ENCODE measurements at places on chromosomes 4 and X. TPM values are rescaled to one million over a fixed set of nuclear protein-coding genes. Genes with fewer than 3 reads are reported as not detected.

GRCh38 chr4:80526697-80527096 lies 191.2 kb downstream of the CFAP299 start:
- H3K36me3 ChIP-seq, result no peaks in the 10 kb centered on the region
- H3K27me3 ChIP-seq, result no peaks in the 10 kb centered on the region
- no peaks in the 10 kb centered on the region for H3K4me1 ChIP-seq
- DNase-seq, result no peak
- no peak overlapping the region for H3K4me3 ChIP-seq

DNA sequence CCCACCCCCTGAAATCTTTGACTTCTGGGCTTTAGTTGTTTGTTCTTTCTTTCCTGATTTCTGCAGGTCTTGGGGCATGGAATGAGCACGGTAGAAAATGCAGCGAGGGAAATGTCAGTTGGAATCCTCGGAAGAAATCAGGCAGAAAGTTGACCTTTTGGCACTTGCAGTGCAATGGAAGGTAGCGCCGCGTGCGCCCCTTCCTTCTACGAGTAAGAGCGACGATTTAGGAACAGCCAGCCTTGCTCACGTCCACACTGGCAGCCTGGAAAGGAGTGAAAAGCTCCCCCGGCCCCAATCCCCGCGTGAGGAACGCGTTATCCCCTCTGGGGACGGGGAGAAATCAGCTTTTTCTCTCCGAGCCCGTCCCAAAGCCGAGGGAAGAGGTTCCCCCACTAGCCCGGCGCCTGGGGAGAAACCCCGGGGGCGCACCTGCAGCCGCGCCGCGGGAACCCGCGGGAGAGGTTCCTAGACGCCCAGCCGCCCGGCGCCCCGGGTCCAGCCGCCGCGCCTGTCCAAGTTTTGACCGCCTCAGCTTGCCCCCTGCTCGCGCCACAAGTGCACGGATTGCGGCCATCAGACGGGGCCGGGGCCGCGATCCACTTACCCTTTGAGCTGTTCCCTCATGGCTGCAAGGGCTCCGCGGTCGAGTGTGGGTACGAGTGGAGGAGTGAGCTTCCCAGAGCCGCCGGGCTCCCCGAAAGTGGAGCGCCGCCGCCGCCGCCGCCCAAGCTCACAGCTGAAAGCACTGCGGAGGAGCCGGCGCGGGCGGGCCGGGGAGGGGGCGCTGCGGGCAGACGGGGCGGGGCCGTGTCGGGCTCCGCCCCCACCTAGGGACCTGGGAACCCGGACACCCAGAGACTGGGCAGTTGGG lies 194.6 kb upstream of the FTHL17 start:
- H3K27me3 ChIP-seq, result peaks cover 19% of the 10 kb centered on the region
- H3K4me3 ChIP-seq, result no peak overlapping the region
- no peaks in the 10 kb centered on the region for H3K36me3 ChIP-seq
- no peak for DNase-seq
- H3K27ac ChIP-seq, result no peak overlapping the region
- H3K4me1 ChIP-seq, result peaks cover 2% of the 10 kb centered on the region

GRCh38 chr4:39383690-39384089 lies 17.5 kb upstream of the RFC1 start:
- no peak overlapping the region for H3K27ac ChIP-seq
- H3K4me3 ChIP-seq, result no peak overlapping the region
- DNase-seq, result peak; percentile 13
- H3K36me3 ChIP-seq, result no peaks in the 10 kb centered on the region

DNA sequence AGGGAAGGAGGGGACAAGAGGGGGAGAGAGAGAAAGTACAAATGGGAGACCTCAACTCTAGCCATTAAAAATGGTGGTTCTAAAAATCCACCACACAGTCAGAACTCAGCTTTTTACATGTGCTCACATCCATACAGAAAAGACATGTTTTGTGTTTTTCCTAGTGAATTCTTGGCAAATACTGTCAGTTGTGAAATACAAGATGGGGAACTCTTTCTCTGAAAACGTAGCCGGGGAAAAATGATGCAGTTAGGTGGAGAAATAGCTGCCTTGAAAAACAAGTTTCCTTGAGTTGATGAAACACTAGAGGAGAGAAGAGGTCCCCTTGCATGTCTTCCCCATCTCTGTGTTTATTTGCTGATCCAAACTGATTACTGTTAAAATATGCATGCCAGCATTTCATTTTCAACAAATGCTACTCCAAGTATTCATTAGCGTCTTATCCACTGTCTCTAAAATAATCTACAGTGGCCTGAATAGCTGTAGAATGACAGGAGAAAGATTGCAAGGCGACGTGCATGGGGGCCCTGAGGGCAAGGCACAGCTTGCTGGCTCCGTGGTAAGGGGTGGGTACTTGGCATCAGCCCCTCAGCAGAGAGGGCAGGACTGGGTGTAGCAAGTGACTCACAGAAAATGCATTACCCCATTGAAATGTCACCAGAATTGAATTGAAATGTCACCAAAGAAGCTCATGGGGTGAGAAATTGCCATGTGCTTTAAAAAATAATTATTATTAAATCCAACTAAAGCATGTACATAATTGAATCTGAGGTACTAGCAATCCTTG lies 48.1 kb upstream of the TBL1X start:
- no peak overlapping the region for H3K4me3 ChIP-seq
- H3K27ac ChIP-seq, result no peak overlapping the region
- no peaks in the 10 kb centered on the region for H3K27me3 ChIP-seq
- no peaks in the 10 kb centered on the region for H3K36me3 ChIP-seq

DNA sequence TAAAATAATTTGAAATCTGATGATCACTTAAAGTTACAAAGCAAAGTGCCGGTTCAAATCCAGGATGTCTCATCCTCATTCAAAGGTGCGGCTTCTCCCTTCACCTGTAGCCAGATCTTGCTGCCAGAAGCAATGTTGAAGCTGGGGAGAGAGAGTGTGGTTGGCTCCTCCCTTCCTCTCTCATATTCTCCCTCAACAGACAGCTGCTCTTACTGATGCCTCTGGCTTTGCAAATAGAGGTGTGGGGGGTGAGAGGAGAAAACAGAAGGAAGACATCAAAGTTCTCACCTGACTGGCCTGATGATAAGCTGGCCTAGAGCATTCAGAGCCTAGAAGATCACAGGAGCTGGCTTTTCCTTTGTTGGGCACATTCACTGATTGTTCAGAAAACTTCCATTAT lies 28.3 kb upstream of the BTC start:
- no peak overlapping the region for H3K27ac ChIP-seq
- H3K27me3 ChIP-seq, result peaks cover 1% of the 10 kb centered on the region
- no peak for DNase-seq
- H3K4me1 ChIP-seq, result no peaks in the 10 kb centered on the region

DNA sequence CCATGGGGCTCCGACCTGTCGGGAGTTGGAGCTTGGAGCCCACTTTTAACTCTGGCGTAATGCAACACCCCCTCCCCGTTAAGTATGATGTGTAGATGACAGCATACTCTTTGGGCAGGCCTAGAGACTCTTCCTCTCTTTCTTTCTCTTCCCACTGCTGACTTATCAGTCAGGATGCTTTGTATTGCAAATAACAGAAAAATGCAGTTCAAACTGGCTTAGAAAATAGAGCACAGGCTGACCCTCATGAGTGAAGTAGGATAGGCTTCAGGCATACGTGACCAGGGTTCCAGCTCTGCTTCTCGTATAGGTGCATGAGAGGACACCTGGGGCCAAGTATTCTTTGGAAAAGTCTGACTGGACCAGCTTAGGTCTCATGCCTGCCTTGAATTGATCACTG lies 23.3 kb upstream of the RNF4 start:
- H3K27ac ChIP-seq, result no peak overlapping the region
- DNase-seq, result no peak
- peaks cover 4% of the 10 kb centered on the region for H3K4me1 ChIP-seq
- H3K36me3 ChIP-seq, result no peaks in the 10 kb centered on the region
- no peaks in the 10 kb centered on the region for H3K27me3 ChIP-seq

DNA sequence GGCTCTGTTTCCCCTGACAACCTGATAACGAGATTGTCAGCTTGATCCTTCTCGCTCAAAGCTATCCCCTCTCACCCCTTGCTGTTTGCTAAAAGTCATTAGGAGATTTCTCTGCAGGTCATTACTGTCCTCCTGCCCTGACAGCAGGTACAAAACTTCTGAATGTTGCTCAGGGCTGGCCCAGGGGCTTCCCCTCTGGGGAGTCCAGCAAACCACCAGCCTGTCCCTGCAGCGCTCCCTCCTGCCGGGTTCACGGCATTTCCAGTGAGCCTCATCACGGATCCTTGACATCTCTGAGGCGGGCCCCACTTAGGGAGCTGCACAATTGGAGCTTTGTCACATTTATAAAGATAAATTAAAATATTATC lies 5.2 kb upstream of the SORCS2 start:
- H3K4me3 ChIP-seq, result no peak overlapping the region
- no peak for DNase-seq
- peaks cover 18% of the 10 kb centered on the region for H3K27me3 ChIP-seq

- no peak overlapping the region for H3K27ac ChIP-seq
- no peaks in the 10 kb centered on the region for H3K36me3 ChIP-seq
- H3K4me1 ChIP-seq, result no peaks in the 10 kb centered on the region
These were observed 52.4 kb upstream of the MMAA start for GRCh38 chr4:145566768-145567167.

DNA sequence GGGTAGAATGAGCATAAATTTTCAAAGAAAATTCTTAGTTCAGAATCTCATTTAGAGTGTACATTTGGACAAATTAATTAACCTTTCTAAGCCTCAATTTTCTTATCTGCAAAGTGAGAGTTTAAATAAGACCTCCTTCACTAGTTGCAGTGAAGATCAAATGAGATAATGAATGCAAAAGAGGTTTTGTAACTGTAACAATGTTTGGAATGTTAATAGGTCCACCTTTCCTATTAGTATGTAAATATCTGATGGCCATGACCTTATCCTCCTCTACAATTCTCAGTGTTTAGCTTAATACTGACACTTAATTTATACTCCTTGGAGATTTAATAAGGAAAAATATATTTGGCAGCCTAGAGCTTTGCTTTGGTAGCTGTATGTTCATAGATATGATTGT lies 138.8 kb downstream of the GABRG1 start:
- H3K27me3 ChIP-seq, result no peaks in the 10 kb centered on the region
- no peaks in the 10 kb centered on the region for H3K4me1 ChIP-seq
- DNase-seq, result no peak
- no peak overlapping the region for H3K27ac ChIP-seq
- no peaks in the 10 kb centered on the region for H3K36me3 ChIP-seq
- H3K4me3 ChIP-seq, result no peak overlapping the region

DNA sequence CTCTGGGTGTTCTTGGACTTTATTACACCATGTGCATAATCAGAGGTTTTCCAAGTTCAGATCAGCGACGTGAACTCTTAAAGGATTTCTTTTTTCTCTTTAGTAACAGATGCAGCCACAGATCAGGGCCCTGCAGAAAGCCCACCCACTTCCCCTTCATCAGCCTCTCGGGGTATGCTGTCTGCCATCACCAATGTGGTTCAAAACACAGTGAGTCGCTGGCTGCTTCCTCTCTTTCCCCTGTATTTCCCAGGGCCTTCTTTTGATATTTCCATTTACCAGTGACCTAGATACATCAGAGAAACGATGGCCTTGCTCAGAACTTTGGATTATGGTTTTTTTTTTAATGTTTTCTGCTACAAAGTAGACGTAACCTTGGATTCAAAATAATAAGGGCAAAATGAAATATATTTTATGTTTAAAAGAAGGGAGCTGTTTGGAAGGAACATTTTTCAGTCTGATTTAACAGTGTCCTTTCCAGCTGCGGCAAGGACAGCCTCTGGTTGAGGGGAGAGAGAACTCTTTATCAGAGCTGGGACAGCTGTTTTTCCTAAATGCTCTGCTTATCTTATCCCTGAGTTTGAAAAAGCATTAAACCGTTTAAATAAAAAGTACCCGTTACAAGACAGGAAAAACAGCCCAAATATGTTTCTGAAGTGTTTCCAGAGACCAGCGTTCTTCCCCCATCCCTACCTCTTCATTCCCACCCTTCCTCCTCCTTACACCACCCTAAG lies 38.2 kb downstream of the FAM114A1 start:
- no peak overlapping the region for H3K27ac ChIP-seq
- H3K36me3 ChIP-seq, result no peaks in the 10 kb centered on the region
- H3K4me3 ChIP-seq, result no peak overlapping the region

DNA sequence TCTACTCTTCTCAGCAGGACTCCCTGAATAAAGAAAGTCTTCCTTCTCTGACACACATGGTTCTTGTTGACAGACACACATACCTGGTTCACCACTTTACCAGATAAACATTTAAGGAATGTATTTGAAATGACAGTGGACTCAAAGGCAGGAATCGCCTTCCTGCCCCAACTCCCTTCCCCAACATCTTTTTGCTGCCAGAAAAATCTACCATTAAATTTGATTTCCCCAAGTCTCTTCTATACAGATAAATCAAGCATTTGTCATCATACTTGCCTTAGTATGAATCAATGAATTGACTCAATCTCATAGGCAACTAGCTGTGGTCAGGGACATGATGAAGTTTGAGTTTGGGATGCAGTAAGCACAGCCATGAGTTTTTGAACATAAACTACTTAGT lies 23.3 kb upstream of the ANXA5 start:
- no peaks in the 10 kb centered on the region for H3K4me1 ChIP-seq
- no peaks in the 10 kb centered on the region for H3K36me3 ChIP-seq
- no peak overlapping the region for H3K4me3 ChIP-seq
- peaks cover 13% of the 10 kb centered on the region for H3K27me3 ChIP-seq
- no peak overlapping the region for H3K27ac ChIP-seq
- DNase-seq, result no peak

DNA sequence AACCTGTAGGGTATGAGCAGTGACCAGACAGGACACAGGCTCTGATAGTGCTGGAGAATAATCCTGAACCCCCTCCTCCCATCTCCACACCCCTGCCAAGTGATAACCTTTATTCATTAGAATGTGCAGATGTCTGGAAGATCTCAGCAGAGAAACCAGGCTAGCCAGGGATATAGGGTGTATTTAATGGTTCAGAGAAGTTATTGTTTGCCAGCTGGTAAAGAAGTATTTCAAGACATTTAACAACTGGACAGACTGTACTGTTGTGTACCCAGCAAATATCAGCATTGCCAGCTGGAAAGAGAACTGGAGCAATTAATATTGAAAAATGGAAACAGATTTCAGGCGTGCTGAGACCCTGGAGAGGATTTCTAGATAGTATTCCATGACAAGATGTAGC lies 94.5 kb downstream of the RASGEF1B start:
- no peak overlapping the region for H3K4me3 ChIP-seq
- no peaks in the 10 kb centered on the region for H3K4me1 ChIP-seq

DNA sequence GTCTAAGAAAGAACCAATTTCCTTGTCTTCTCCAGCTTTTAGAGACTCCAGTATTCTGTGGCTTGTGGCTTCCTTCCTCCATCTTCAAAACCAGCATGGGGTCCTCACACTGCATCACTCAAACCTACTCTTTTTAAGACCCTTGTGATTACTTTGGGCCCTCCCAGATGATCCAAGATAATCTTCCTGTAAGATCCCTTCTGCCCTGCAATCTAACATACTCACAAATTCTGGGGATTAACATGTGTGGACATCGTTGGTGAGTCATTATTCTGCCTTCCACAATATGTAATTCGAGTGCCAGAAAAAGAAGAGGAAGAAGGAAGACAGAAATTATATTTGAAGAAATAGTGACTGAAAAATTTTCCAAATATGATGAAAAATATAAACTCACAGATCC lies 47.9 kb downstream of the BEND4 start:
- H3K27ac ChIP-seq, result no peak overlapping the region
- H3K27me3 ChIP-seq, result peaks cover 3% of the 10 kb centered on the region
- no peaks in the 10 kb centered on the region for H3K4me1 ChIP-seq
- no peak overlapping the region for H3K4me3 ChIP-seq
- no peak for DNase-seq
- no peaks in the 10 kb centered on the region for H3K36me3 ChIP-seq

Gene TRPC5OS
- total RNA-seq, result not detected

Gene NUDT6
- 5.7 TPM for total RNA-seq

Gene KCND1
- total RNA-seq, result 2.5 TPM

Gene ANOS1
- total RNA-seq, result not detected
